ENCODE measurements at places on chromosomes 4 and X.

DNA sequence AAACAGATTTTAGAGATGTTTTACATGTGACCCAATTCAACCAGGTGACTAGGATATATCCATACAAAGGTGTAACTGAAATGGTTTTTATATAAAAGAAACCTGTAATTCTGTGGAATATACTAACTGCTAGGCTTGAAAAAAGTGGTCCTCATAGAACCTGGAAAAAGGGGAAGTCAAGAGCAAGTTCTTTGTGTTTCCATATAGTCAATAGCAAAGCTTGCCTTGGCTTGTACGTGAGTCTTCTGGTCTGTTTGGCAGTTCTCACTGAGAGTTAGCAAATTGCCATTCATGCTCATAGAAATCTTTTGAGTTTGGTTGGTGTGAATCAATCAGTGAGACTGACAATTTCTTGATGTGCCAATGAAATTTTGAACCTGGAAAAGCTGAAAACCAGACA, 79.4 kb upstream of the SMIM10 start:
- no peak for DNase-seq

DNA sequence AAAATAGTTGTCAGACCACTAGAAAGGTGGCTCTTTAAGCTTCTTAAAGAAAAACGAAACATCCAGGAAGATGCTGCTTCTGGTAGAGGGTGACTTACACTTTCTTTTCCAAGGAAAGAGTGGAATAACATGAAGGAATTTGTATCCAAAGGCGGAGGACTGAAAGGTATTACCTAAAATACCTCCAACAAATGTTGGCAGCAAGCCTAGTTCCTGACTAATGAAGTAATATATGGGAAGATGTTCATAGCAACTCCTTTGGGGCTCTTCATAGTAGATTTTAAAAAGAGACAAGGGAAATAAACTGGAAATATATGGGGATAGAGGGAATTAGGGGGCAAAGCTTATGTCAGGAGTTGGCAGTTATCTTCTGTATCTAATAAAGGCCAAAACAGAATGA, 116.2 kb downstream of the AASDH start:
- no peak for DNase-seq

DNA sequence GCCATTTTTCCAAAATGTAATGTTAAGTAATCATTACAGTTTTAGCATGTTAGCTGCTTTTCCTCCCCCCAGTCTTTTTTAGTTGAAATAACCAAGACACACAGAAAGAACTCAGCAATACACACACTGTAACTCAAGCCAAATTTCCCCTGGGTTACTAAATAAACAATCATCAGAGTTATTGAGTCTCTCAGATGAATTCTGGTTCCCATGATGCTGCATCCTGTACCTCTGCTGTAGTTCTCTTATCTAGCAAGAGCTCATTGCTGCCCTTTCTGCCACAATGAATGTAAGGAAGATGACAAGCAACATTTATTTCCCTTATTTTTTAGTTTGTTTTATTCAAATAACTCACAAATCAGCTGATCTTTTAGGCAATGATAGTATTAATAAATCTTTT, 185.1 kb downstream of the ARHGAP6 start:
- DNase-seq: no peak

- DNase-seq: no peak
These were observed 55.6 kb upstream of the SPP1 start for GRCh38 chr4:87919941-87920340.

- no peak for DNase-seq
These were observed 206.9 kb downstream of the SPCS3 start for GRCh38 chr4:176526704-176527103.

DNA sequence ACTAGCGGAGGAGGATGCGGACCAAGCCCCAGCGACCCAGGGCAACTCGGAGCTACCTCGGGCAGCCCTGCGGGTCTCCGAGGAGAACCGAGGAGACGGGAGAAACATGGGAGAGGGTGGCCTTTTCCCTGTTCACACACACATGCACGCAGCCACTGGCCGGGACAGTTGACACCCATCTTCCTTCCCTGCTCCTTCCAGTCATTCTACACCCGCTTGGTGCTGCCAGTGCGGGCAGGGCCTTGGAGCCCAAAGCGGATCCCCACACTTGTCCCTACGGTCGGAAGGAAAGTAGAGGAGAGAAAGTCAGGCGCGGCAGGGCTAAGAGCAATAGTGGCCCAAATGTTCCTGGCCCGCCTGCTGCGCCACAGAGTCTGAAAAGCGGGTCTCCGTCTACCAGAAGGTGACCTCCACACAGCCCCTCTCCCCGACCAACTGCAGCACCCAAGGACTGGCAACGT, 1.1 kb upstream of the PPP3CA start:
- DNase-seq: peak; percentile 23

DNA sequence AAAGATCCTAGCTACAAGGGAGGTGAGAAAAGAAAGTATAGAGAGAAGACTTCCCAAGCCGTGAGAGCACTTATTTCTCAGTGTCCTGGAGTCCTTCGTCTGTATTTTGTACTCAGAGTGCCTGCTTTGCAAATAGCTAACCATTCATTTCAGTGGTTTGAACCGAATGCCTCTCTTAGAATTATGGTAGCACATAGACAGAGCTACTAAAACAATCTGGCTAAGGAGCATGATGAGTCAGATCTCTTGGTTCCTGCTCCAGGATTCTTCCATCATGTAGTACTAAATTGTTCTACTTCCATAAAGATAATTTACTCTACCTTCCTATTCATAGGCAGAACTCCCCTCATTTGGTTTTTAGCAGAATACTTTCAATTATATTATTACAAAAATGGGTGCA, 946.6 kb downstream of the STIM2 start:
- no peak for DNase-seq

GRCh38 chrX:72624194-72624593, 51.6 kb upstream of the HDAC8 start:
- no peak for DNase-seq

DNA sequence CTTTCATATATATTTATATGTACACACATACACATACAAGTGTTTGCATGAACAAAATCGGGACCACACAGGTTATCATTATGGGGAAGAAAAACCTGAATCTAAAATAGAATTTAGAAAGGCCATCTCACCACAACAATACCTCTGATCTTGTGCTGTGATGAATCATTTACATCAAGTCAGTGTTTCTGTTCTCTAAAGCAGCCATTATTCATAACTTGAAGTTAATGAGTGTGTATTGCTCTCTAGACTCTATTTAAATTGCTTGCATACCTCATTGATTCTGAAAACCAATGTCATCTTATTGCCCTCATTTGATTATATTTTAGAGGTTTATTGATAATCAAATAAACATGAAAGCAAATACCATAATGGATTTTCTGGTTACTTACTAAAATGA, 71.6 kb downstream of the FAM114A1 start:
- no peak for DNase-seq

GRCh38 chr4:126890383-126890782, 742.4 kb upstream of the INTU start:
- no peak for DNase-seq

DNA sequence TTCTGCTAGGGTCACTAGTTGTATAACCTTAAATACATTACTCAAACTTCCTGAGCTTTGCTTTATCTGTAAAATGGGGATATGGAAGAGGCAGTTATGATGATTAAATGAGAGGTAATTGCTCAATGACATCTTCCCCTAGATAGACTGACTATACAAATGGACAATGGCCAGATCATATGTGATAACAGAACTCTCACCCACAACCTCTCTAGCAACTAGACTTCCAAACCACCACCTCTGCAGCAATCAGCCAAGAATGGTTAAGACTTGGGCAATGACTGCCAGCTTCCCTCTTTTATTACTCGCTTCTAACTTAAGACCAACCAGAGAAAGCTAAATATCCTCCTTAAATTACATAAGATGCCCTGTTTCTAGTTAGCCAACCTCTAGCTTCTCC, 2.9 kb upstream of the SEPSECS start:
- no peak for DNase-seq

All from left ventricle myocardium inferior (tissue), 1 donor.